Activated effector memory CD4-positive, alpha-beta T cell treated with Interleukin-2 at 50 U/mL for 16 hours (primary cell): ENCODE measurements at places on chromosomes 4 and X.

GRCh38 chr4:89519771-89520320 is 212.2 kb upstream of the GPRIN3 start:
- no peak for DNase-seq

DNA sequence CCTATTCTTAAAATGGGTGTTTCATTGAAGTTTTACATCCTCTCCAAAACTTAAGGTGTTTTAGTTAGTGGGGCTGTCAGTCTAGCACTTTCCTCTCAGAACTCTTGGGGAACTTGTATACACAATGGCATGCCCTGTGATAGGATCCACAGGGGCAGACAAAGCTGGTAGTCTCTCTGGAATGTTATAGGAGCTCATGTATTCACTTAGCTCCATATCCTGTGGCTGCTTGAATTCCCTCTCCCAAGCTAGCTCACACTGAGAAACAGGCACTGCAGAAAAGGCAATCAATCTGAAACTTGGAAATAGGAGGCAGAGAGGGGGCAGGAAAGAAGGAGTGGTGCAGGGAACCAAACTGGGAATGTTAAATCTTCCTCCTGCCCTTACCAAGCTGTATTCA is 26.3 kb upstream of the ARMCX2 start:
- DNase-seq: no peak

GRCh38 chrX:17549107-17549651 is 174.2 kb downstream of the NHS start:
- no peak for DNase-seq

- DNase-seq: no peak
Observed at GRCh38 chr4:139558235-139559088, 2.4 kb upstream of the SETD7 start.

DNA sequence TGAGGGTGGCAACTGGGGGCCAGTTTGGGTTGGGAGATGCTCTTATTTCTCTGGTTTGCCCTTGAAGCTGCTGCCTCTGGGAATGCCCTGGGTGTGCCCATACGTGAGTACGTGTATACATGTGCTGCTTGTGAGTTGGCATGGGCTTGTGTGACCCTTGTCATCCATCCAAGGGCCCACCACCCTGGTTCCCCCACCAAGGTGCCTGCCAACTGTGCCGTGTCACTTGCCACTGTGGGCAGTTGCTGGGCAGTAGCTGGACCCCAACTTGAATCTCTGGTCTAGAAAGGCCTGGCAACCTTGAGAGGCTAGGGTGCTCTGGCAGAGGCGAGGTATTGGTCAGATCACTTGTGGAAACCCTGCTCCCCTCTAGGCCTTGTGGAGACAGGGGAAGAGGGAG is 2.4 kb upstream of the HMGB3 start:
- no peak for DNase-seq

GRCh38 chr4:12933760-12934221 is 550.3 kb downstream of the RAB28 start:
- no peak for DNase-seq

DNA sequence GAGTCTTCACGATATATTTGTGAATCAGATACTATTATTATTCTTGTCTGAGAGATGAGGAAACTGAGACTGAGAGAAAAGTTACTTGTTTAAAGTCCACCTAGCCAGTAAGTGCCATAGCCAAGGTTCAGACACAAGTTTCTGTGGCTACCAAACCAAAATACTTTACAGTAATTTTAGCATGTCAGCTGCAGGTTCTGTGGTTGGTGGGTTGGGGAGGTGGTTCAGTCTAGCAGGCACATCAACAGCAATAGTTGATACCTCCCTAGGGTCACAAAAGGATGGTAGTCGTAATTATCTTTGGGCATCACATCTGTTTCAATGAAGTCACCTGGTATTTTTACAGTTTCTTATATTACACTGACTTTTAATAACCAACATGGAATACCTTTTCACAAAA is 35.6 kb upstream of the EDA2R start:
- DNase-seq: no peak

DNA sequence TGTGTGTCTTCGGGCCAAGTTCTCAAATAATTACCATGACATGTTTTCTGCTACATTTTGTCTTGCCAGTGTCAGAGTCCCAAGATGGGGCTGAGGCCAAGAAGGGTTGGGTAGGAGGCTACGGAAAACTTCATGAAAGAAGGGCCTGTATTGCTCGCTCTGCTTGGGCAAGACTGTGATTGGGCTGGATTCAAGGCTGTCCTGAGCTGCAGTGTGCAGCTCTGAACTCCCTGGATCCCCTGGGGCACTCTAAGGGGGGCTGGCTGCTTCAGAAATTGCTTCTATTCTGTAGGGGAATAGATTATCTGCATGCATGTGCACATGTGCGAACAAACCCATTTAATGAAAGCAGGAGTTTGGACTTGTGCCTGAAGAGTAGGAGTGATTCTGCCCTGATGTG is 13.6 kb downstream of the TSPAN6 start:
- DNase-seq: no peak

- no peak for DNase-seq
Observed at GRCh38 chr4:4631150-4631549, 89.3 kb upstream of the STX18 start.
